ENCODE measurements at places on chromosomes 11 and 22. TPM values are rescaled to one million over a fixed set of nuclear protein-coding genes. Genes with fewer than 3 reads are reported as not detected.

The ZNF70 gene
- 7.4 TPM for total RNA-seq

GRCh38 chr11:130892861-130893260 is 23.4 kb downstream of the SNX19 start:
- no peaks in the 10 kb centered on the region for H3K27me3 ChIP-seq
- DNase-seq, result no peak
- no peak overlapping the region for H3K4me3 ChIP-seq
- H3K4me1 ChIP-seq, result no peaks in the 10 kb centered on the region

GRCh38 chr11:57207168-57207567 is 25.4 kb downstream of the LRRC55 start:
- no peak overlapping the region for H3K4me3 ChIP-seq
- H3K4me1 ChIP-seq, result no peaks in the 10 kb centered on the region
- no peaks in the 10 kb centered on the region for H3K36me3 ChIP-seq
- H3K27ac ChIP-seq, result no peak overlapping the region

GRCh38 chr11:77244277-77245027 is 57.0 kb downstream of the GDPD4 start:
- DNase-seq, result no peak
- H3K4me1 ChIP-seq, result no peaks in the 10 kb centered on the region
- no peak overlapping the region for H3K4me3 ChIP-seq
- H3K27ac ChIP-seq, result no peak overlapping the region
- no peaks in the 10 kb centered on the region for H3K27me3 ChIP-seq

DNA sequence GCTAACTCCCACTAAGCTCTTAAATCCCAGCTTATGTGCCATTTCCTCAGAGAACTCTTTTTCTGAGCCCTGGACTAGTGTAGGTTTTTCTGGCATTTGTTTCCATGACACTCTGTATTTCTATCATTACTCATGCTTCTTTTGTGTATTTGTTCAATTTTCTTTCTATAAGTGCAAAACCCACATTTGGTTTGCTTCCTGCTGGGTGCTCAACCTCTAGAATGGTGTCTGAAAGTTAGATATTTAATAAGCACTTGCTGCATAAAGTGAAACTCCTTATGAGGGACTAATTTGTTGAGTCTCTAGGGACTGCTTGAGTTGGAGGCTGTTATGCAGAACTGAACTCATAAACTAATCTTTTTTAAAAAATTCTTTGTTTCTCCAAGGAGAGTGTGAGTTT is 68.6 kb downstream of the SYT9 start:
- no peaks in the 10 kb centered on the region for H3K36me3 ChIP-seq
- DNase-seq, result no peak
- no peaks in the 10 kb centered on the region for H3K27me3 ChIP-seq

DNA sequence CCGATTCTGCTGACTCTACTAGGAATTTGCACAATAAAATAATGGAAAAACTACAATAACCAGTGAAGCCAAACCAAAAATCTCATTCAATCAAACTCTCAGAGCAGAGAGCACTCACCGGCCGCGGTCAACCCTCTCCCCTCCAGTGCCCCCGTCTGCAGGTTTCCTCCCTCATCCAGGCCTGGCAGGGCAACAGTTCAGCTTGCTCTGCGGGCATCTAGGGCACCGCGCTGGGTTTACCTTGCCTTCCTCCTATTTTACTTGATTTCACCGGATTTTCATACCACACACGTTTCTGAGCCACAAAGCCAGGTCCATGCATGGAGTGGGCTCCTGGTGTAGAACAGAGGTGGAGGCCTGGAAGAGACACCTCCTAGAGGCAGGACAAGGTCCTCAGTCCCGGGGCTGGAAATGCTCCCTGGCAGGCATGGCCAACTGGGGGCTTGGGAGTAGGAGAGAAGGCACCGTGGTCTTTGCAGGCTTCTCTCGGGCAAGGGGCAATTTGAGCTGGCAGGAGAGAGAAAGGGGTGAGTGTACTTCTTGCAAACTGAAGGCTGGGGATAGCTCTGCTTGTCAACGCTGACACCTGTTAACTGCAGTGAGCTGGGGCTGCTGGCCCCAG is 938.4 kb downstream of the BRD1 start:
- DNase-seq, result no peak
- no peaks in the 10 kb centered on the region for H3K36me3 ChIP-seq
- no peaks in the 10 kb centered on the region for H3K27me3 ChIP-seq
- H3K4me1 ChIP-seq, result no peaks in the 10 kb centered on the region
- H3K4me3 ChIP-seq, result no peak overlapping the region
- no peak overlapping the region for H3K27ac ChIP-seq

DNA sequence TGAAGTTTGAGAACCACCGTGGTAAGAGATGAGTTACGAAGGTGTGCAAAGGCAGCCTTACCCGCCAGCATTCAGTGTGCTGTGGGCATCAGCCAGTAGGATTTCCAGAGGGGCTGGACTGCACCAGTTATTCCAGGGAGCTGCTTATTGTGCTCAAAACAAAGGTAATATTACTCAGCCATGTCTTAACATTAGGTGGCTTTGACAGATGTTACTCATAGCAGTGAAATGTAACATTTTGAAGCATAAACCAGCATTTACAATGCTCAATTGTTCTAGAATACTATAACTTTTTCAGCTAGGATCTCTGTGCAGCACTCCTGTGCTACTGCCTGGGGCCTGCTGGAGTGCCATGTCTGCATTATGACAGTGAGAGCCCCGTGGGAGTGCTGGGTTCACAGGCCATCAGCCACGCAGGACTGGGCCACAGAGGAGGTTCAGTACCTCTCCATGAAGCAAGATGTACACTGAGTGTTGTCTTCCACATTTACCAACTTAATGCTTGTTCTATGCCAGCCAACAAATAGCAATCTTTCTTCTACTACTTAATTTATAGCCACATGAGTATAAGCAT is 238.1 kb downstream of the CADM1 start:
- H3K4me1 ChIP-seq, result no peaks in the 10 kb centered on the region
- H3K4me3 ChIP-seq, result no peak overlapping the region
- H3K27ac ChIP-seq, result no peak overlapping the region

The SLC43A1 gene
- 21.7 TPM for total RNA-seq

The CHRNA10 gene
- 4.6 TPM for total RNA-seq

DNA sequence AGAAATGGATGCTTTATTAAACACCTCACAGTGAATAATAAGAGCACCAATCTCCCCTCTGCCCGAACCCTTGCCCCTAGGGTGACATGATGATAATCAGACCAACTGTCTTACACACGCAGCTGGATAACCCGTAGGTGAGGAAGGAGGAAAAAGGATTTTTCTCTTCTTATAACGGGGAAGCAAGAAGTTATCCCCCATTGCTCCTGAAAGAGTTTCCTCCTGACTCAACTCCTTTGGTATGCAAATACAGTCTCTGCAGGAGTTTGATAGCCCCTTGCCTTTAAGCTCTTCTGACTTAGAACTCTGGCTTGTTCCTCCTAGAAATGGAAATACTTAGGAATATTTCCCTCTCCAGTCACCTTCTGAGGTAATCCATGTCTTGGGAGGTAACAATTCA is 455.8 kb downstream of the TMEM135 start:
- no peak for DNase-seq
- no peak overlapping the region for H3K4me3 ChIP-seq
- H3K4me1 ChIP-seq, result no peaks in the 10 kb centered on the region
- H3K36me3 ChIP-seq, result no peaks in the 10 kb centered on the region
- no peaks in the 10 kb centered on the region for H3K27me3 ChIP-seq

GRCh38 chr11:34354782-34355181 is 3.0 kb downstream of the ABTB2 start:
- no peak overlapping the region for H3K27ac ChIP-seq
- H3K36me3 ChIP-seq, result no peaks in the 10 kb centered on the region
- no peak for DNase-seq
- peaks cover 26% of the 10 kb centered on the region for H3K4me1 ChIP-seq

The FGF3 gene
- not detected for total RNA-seq

The MFNG gene
- 213 TPM for total RNA-seq

DNA sequence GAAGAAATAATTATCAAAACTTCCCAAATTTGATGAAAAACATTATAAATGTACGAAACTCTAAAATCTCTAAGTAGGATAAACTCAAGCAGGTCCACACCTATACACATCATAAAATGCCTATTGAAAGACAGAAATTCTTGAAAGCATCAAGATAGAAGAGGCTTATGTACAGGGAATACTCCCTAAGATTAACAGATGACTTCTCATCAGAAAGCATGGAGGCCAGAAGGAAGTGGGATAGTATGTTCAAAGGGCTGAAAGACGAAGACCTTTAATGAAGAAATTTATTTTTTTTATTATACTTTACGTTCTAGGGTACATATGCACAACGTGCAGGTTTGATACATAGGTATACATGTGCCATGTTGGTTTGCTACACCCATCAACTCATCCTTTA is 45.3 kb upstream of the KCNA4 start:
- no peaks in the 10 kb centered on the region for H3K27me3 ChIP-seq
- H3K36me3 ChIP-seq, result no peaks in the 10 kb centered on the region

DNA sequence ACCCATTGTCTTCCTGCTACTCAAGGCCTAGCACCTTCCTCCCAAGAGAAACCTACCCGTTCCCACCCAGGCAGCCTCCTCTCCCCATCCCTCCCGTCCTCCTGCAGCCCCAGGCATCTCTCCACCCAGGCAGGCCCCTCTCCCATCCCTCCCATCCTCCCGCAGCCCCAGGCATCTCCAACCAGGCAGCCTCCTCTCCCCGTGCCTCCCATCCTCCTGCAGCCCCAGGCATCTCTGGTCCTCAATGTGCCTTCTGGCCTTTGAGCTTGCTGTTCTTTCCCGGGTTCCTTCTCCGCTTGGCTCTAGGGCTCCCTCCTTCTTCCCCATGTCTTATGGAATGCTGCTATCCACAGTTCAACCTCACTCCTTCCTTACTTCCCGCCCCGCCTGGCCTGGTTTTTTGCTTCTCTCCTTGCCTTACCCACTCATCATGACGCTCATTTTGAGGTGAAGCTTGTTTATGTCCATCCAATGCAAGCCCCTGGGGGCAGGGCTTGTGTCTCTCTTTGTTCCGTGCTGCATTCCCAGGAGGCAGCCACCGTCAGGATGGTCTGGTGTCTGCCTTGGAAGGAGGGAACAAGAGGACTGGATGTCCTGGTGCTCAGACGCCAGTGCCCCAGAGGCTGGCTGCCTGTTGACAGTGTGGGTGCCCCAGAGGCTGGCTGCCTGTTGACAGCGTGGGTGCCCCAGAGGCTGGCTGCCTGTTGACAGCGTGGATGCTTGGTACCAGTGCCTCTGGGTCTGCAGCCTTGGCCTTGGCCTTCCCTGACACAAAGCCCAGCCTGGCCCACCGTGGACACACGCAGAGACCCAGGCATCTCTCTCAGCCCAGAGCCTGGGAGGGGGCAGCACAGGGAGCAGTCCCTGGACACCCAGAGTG is 815.7 kb downstream of the BRD1 start:
- no peaks in the 10 kb centered on the region for H3K4me1 ChIP-seq
- no peak overlapping the region for H3K27ac ChIP-seq
- no peaks in the 10 kb centered on the region for H3K36me3 ChIP-seq
- H3K27me3 ChIP-seq, result no peaks in the 10 kb centered on the region
- H3K4me3 ChIP-seq, result no peak overlapping the region

DNA sequence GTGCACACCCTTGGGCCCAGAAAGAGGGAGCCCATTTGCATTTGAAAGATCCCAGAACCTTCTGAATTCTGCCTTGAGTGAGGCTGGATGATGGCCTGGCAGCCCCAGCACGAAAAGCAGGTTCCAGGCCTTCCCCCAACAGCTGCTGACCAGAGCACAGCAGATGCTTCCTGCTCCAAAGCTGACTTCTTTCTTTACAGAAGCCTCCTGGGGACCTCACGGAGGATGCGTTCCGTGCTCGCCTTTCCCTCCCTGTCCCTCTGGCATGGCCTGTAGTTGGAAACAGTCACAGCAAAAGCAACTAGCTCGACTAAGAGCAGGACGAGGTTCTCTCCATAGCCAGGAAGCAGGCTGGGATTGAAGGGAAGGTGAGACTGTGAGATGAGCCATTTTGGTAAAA is 107.7 kb upstream of the B3GAT1 start:
- no peak overlapping the region for H3K27ac ChIP-seq
- no peak overlapping the region for H3K4me3 ChIP-seq
- no peaks in the 10 kb centered on the region for H3K4me1 ChIP-seq
- DNase-seq, result no peak
- H3K27me3 ChIP-seq, result no peaks in the 10 kb centered on the region
- no peaks in the 10 kb centered on the region for H3K36me3 ChIP-seq

- H3K4me3 ChIP-seq, result no peak overlapping the region
- no peaks in the 10 kb centered on the region for H3K36me3 ChIP-seq
- no peak for DNase-seq
- no peak overlapping the region for H3K27ac ChIP-seq
- no peaks in the 10 kb centered on the region for H3K27me3 ChIP-seq
- H3K4me1 ChIP-seq, result no peaks in the 10 kb centered on the region
Observed at GRCh38 chr11:23272095-23272494, 411.8 kb upstream of the CCDC179 start.

DNA sequence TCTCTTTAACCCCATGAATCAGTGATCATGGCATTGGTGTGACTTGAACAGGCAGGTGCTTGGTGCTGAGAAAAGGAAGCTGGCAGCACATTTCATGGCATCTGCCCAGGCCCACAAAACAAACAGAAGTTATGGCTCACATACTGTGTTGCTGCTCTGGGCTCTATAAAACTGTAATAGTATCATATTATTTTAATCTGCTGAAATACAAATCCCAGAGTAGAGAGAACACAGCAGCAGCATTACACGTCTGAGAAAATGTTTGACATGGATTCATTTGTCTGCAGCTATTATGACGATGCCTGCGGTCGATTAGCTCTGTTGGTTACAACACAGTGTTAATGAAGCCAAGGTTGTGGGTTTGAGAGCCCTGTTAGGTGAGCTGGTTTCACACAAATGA is 80.8 kb downstream of the ALX4 start:
- H3K27me3 ChIP-seq, result no peaks in the 10 kb centered on the region
- H3K27ac ChIP-seq, result no peak overlapping the region
- H3K4me1 ChIP-seq, result peaks cover 9% of the 10 kb centered on the region
- DNase-seq, result no peak
- no peaks in the 10 kb centered on the region for H3K36me3 ChIP-seq

DNA sequence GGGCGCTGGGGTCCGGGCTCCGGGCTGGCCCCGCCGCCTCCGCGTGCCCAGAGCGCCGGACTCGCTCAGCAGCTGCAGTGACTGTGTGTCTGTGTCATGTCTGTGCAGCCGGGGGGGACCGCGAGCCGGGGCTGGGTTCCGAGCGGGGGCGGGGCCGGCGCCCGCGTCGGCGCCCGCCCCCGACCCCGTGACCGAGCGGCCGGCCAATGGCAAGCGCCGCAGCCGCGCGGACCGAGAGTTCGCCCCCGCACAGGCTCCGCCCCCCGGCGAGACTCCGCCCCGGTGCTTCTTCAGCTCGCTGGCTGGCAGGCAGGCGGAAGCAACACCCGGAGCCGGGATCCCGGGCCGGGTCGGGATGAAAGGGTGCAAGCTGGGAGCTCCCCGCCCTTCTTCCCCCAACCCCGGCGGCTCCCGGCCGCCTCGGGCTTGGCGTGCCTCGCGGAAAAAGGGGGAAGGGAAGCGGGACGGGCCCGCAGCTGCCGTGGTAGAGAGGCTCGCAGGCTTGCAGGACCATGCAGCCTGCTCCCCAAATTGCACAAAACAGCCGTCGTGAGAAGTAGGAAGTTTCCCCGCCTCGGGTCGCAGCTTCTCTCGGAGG is 750 bp upstream of the LARGE1 start:
- H3K4me3 ChIP-seq, result peak overlapping the region; percentile 50
- peak; percentile 78 for DNase-seq
- H3K27me3 ChIP-seq, result peaks cover 5% of the 10 kb centered on the region
- peaks cover 14% of the 10 kb centered on the region for H3K4me1 ChIP-seq
